ENCODE measurements at places on chromosomes 16 and 17.

GRCh38 chr16:88430185-88430523 lies 22.9 kb upstream of the ZFPM1 start:
- no peak for DNase-seq

GRCh38 chr17:80166446-80166845 lies 3.4 kb upstream of the CARD14 start:
- DNase-seq = no peak

DNA sequence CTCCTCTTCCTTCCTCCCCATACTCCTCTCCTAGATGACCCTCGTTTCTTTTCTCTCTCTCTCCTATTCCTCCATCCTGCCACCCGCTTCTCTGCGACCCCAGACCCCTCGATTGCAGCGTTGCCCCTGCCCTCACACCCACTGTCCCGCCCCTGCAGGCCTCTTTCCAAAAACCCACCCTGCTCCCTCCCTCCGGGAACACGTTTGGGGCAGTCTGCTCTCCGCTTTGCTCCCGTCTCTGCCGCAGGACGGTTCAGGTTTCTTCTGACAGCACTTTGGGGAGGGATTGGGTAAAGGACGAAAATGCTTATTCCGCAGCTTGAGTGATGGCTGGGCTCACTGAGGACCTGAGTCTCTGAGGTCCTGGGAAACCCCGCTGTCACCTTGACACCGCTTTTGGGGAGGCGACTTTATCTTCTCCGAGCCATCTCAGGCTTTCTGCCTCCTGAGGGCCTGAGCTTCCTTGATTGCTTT lies 690 bp downstream of the NDE1 start:
- DNase-seq = peak; percentile 23

GRCh38 chr17:38870259-38871165 lies 654 bp downstream of the LASP1 start:
- DNase-seq = peak; percentile 48

DNA sequence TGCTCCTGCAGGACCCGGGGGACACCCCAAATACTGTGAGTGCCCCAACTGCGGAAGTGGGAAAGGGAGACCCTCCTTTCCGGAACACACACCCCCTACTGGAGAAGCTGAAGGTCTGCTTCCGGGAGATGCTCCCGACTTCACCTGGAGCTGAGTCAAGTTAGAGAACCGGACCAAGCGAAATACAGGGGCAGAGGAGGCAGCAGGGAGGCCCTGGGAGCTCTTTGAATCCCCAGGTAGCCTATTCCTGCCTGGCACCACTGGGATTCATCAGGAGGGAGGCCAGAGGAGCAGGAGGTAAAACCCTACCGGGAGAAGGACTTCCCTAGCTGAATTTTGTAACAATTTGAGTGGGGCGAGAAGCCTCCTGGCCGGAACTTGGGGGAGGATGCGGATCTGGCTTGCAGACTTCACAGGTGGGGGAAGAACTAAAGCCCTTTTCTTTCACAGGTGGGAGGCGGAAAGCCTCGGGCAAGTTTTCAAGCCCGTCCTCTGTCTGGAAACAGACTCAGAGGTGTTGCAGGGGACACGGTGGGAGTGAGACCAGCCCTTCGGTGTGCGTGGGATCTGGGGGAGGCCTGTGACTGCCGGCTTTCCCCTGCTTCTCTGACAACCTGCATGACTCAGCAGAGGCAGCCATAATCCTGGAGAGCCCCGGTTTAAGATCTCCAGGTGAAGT lies 22.4 kb upstream of the TEKT1 start:
- DNase-seq = no peak

GRCh38 chr17:19513897-19514488 lies 19.7 kb upstream of the SLC47A1 start:
- DNase-seq = peak; percentile 45

DNA sequence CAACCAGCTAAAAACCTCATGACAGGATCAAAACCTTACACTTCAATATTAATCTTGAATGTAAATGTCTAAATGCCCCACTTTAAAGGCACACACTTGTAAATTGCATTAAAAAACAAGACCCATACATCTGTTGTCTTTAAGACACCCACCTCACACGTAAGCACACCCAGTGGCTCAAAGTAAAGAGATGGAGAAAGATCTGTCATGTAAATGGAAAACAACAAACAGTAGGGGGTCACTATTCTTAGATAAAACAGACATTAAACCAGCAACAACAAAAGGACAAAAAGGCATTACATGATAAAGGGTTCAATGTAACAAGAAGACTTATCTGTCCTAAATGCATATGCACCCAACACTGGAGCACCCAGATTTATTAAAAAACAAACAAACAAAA lies 35.6 kb downstream of the SDR42E1 start:
- DNase-seq = no peak

GRCh38 chr16:50535506-50536257 lies 12.5 kb upstream of the NKD1 start:
- DNase-seq = no peak

DNA sequence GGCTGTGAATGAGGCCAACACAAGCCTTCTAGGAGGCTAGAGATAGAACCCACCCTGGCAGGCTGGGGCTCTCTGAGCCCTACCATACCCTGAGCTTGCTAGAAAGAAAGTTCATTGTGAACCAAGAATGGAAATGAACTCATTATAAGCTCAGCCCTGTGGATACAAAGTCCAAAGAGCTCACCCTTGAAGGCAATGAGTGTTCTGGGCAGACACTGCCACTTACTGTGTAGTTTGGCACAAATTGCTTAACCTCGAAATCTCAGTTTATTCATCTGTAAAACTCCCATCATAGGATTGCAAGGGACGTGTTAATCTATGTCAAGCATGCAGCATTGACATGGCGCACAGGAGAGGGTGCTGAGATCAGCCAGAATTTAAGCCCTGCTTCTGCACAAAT lies 5.5 kb downstream of the KDM8 start:
- no peak for DNase-seq

GRCh38 chr16:25841761-25842160 lies 150.0 kb downstream of the HS3ST4 start:
- DNase-seq = no peak

DNA sequence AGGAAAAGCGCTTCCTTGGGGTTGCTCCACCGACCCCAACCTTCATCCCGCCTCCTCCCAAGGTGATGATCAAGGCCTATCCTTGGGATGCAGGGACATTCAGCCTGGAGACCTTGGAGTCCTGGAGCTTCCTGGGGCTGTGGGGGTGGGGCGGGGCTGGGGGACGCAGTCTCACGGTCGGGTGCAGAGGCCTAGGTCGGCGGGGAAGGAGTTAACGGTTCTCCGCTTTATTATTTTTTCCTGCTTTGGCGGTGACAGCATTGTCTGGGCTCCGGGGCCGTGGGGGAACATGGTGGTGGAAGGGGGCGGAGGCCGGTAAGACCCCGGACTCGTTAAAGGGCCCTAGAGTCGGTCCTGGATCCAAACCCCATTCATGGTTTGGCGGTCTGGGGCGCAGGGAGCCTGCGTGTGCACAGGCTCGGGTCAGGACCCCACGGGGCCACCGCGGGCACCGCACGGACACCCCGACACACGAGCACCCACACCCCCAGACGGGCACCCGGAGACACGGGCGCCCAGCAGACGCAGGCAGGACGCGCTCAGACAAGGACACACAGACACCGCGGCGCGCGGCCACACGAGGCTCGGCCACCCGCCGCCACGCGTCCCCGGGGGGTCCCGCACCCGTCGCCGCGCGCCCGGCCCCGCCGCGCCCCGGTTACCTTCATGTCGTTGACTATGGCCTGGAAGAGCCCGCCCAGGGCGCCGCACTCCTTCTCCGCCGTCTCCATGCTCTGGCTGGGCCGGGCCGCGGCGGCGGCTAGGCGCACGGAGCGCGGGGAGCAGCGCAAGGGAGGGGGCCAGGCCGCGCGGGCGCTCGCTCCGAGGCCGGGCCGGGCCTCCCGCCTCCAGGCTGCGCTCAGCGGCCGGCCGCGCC lies 554 bp downstream of the MTSS2 start:
- DNase-seq = no peak

GRCh38 chr16:15031179-15031578 lies 24.7 kb downstream of the NTAN1 start:
- no peak for DNase-seq

- DNase-seq = no peak
Observed at GRCh38 chr16:66751992-66752322, 548 bp upstream of the DYNC1LI2 start.

GRCh38 chr17:65394811-65395472 lies 166.5 kb downstream of the AXIN2 start:
- no peak for DNase-seq

GRCh38 chr17:67983383-67983688 lies 12.9 kb downstream of the C17orf58 start:
- DNase-seq = no peak

DNA sequence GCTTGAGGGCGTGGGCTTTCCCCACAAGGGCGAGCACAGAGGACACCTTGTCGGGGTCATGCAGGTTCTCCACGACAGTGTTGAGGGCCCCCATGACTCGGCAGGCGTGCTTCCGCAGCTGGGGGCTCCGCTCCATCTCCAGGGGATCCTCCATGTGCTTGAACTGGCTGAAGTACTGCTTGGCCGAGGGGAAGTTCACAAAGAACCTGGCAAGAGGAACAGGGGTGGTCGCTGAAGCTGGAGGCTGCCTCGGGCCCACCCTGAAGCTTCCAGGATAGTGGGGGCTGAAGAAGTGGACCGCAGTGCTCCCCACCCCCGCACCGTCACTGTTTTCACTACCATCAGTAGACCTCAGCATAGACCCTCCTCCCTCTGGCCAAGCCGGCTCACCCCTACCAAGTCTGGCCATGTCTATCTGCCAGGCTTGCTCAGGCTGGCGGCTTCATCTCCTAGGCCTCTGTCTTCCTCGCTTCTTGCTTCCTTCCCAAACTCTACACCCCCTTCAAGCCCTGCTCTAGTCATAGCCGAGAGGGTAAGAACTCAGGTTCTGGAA lies 5.9 kb downstream of the CYGB start:
- DNase-seq = no peak

DNA sequence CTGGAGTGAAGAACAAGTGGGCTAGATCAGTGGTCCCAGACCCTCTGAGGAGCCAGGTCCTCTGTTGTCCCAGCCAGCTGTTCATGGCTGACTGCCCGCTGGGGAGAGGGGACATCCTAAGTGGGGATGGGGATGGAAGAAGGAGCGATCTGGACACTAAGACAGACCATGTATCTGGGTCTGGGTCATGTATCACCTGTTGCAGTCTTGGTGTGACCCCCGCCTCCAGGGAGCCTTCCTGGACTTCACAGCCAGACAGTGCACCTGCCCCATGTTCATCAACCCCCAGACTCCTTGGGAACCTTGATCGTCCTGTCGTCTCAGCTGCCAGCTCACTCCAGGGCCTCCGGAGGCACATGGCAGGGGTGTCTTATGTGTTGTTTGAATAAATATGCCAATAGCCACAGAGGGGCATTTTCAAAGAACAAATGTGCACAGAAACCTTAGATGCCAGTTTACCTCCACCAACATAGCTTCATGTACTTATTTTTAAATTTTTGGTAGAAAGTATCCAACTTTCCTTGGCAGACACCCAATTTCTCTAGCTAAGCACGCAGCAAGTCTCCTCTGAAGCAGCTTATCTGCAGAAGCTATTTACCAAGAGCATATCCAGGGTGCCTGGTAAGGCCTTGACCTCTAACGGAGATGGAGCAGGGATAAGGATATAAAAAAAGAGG lies 43.2 kb downstream of the CRISPLD2 start:
- DNase-seq = no peak

- no peak for DNase-seq
Observed at GRCh38 chr16:58733248-58733670, 857 bp downstream of the GOT2 start.

DNA sequence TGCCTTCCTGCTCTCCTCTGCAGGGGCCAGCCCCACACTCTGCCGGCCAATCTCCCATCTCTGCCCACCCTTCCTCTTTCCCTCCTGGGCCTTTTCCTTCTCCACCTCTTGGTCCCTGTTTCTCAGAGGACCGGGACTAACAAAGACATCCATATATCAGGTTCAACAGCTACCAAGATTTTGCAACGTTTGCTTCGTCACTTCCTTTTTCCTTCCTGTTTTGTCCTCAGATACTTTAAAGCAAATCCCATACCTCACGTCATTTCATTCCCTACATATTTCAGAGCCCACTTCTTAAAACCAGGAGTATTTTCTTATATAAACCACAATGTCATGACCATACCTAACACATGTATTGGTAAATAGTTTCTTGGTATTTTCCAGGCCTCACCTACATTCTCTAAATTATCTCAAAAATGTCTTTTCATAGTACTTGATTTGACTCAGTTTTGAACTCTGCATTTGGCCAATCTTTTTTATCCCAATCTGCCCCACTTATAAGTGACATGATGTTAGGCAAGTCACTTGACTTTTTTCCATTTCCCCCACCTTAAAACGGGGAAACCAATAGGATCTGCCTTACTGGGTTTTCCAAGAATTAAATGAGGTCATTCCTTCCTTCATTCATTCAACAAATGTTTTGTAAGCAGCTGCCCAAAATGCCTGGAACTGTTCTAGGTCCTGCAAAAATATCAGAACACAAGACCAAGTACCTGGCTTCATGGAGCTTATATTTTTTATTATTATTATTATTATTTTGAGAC lies 7.2 kb upstream of the USP10 start:
- DNase-seq = no peak

DNA sequence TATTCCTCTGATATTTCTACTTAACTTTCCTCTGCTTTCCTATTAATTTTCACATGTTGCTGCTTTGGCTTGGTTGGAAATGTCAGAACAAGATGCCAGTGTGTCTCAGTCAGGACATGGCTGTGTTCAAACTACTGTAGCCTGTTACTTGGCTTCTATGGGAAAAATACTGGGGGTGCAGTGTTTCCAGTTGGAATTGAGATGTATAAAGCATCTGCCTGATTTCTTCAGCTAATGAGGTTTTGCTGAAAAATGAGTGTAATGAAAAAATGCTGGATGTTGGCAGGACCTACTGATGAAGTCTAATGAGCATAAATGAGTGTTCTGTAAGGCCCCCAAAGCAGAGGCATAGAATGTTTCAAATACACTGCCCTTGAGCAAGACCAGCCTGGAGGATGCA lies 166.6 kb downstream of the PHKB start:
- no peak for DNase-seq

DNA sequence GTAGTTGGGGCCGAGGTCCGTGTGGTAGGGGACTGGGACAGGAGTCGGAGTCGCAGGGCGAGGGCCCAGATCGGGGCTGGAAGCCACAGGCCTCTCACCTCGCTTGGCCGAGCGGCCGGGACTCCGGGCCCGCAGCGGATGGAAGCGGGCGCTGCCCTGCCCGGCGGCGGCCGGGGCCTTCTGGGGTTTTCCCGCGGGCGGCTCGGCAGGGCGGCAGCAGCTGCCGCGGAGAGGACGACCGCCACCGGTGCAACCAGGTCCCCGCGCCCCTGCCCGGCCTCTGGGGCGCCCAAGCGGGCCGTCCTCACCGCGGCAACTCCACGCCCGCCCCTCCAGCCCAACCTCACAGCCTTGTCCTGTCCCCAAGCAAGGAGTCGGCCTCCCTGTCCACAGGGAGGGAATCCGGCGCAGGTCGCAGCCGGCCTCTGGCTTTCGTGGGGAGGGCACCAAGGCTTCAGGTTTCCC lies 15.6 kb upstream of the UTP6 start:
- DNase-seq = no peak

DNA sequence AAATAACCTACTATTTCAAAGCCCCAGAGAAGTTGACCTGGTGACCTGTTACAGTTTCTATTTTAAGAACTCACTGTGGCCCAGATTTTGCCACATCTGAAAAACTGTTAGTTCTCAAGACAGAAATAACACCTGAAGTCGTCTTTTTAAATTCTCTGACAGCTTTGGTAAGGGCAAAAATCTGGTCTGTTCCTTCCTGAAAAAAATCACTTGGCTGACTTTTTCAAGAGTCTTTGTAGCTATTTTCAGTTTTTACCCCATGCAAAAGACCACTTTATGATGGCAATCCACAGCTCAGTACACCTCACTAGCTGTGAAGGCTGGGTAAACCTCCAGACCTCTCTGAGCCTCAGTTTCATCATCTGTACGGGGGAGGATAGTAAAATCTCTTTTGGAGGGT lies 60.7 kb upstream of the SREBF1 start:
- no peak for DNase-seq

GRCh38 chr16:72873044-72873443 lies 174.9 kb downstream of the ZFHX3 start:
- DNase-seq = no peak

Measured in activated T-helper 1 cell treated with anti-CD3 and anti-CD28 coated beads, Interleukin-2, amount 50 U/mL, for 16 hours (primary cell).